LoVo (cell line): ENCODE measurements at places on chromosomes 2 and 18.

DNA sequence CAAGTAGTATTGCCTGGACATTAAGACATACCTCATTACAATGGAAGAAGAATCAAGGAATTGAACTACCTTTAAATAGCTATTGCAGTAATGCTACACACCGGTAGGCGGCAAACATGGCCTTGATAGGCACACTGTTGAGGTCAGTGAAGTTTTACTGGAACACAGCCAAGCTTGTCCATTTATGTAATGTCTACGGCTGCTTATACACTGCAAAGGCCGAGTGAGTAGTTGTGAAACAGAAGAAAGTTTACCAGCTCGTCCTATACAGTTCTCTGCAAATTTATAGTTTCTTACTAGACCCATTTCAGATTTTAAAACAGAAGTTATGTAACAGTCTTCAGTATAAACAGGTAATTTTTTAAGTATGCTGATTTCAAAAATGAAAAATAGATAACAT lies 38.8 kb downstream of the PPP4R1 start:
- peak; percentile 88 for DNase-seq

GRCh38 chr2:120303177-120303576 lies 42.8 kb upstream of the INHBB start:
- no peak for DNase-seq

DNA sequence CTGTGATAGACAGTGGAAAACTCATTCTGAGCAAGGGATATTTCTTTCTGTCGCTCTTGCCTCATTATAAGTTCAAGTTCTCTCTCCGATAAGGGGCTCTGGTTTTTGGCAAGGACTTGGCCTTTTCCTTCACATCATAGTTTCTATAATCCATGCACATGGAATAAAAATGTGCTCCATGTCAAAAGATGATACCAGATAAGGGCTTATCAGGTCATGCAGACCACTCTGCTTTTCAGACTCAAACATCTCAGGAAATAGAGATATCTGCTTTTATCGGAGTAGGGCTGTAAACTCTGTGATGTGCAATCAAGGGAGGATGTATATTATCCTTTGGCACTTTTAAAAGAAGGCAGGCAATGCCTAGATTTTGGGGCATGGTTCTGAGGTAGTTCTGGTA lies 45.0 kb upstream of the DARS1 start:
- DNase-seq, result no peak

GRCh38 chr2:121513597-121514333 lies 16.9 kb upstream of the RNU4ATAC start:
- DNase-seq, result no peak

DNA sequence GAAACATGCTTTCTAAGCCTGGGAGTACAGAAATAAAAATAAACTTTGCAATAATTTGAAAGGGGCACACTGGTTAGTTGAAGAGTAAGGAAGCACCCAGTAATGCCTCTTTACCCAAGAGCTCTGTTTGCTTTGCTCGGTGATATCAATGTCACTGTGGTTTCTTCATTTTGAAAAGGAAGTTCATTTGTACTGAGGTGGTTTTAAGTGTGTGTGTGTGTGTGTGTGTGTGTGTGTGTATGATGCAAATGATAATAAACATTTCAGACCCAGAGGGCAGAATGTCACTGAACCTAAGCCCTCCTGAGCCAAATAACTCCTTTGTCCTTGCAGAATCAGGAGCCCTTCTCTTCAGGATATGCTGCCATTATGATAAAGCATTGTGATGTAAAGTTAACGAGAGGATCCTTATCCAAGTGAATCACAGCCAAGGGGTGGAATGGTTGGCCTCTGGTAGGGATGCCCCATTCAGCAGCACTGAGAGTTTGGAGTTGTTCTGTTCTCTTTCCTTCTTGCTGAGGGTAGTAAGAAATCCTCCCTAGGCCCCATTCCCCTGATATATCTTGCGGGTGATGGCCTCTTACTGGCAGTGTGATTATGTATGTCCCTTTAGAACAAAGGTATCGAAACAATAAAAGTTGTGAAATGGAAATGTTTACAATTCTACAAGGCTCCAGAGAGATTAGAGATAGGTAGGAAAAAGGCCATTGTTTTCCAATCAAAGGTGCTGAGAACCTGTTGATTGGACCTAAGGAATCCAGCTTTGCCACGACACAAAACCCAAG lies 7.6 kb downstream of the ITGA6 start:
- DNase-seq, result no peak

DNA sequence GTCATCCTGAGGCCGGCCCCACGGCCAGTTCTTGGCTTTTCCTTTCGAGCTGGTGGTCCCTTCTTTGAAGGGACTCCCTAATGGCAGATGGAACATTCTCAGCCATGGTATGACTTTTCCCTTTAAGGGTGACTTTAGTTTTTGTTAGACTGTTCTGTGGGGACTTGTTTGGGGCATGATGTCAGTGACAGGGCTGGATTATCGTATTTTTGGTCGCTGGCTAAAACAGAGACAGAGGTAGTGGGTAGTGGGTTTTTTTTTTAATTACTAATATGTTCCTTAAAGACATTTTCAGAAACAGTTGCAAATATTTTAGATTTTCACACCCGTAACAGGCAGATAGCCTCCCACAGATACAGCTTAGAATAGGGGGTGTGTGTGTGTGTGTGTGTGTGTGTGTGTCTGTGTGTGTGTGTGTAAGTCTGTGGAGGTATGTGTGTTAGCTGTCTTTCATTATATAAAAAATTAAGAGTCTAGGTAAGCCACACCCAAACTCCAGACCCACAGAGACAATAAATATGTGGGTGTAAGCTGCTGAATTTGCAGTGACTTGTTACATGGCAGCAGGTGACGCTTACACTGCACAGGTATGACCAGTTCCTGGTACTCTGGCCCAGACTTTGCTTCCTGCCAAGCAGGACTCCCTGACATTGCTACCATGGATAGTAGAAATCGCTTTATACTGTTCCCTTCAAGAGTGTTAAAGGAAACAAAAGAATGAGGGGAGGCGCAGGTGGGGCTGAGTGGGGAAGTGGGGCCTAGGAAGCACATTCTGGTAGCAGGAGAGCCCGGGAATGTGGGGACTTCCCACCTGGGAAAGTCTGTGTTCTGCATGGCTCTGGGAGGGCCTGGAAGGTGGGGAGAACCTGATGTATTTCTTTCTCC lies 20.9 kb downstream of the NCK2 start:
- DNase-seq, result no peak
